ENCODE measurements at places on chromosomes 4 and X.

- no peak for DNase-seq
Measured at GRCh38 chrX:38066934-38067333, 60.6 kb downstream of the SYTL5 start.

GRCh38 chrX:27890611-27891010, 82.8 kb downstream of the MAGEB10 start:
- DNase-seq: no peak

DNA sequence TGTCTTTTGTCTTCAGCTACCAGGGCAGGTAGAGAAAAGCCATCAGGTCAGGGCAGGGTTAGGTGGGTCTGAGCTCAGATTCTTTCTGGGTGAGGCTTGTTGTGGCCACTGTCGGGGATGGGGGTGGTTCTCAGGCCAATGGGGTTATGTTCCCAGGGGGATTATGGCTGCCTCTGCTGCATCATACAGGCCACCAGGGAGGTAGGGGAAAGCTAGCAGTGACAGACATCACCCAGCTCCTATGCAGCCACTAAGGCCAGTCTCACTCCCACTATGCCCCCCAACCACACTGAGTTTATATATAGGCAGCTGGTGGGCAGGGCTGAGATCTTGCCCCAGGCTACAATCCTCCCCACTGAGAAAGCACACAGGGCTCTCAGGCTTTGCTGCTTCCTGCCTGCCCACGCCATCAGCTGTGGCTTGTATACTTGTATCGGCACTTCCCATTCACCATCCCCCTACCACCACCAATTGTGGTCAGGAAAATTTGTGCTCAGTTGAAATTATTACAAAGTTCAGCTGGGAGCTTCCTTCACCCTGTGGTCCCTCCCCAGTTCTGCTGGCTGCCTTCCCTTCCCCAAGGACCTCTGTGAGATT, 72.6 kb upstream of the PTPN13 start:
- no peak for DNase-seq

GRCh38 chr4:34258176-34258575, 1986.1 kb downstream of the ARAP2 start:
- no peak for DNase-seq

GRCh38 chrX:103716962-103717361, 6.3 kb downstream of the TMEM31 start:
- DNase-seq: no peak

- no peak for DNase-seq
Measured at GRCh38 chr4:86921608-86922252, 13.1 kb upstream of the AFF1 start.

DNA sequence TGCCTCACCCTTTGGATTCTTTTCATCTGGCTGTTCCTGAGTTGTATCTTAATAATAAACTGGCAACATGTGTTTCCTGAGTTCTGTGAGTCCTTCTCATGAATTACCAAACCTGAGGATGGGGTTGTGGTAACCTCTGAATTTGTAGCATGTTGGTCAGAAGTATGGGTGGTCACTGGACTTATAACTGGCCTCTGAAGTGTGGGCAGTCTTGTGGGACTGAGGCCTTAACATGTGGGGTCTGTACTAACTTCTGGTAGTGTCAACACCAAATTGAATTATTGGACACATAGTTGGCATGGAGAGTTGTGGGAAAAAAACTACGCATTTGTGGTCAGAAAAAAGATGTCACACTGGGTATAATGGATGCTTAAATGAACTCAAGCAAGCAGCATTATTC, 45.0 kb upstream of the TNIP3 start:
- no peak for DNase-seq

GRCh38 chr4:58507079-58507478, 1396.9 kb upstream of the IGFBP7 start:
- no peak for DNase-seq

- no peak for DNase-seq
Measured at GRCh38 chr4:86720508-86721068, 126.5 kb downstream of the PTPN13 start.

DNA sequence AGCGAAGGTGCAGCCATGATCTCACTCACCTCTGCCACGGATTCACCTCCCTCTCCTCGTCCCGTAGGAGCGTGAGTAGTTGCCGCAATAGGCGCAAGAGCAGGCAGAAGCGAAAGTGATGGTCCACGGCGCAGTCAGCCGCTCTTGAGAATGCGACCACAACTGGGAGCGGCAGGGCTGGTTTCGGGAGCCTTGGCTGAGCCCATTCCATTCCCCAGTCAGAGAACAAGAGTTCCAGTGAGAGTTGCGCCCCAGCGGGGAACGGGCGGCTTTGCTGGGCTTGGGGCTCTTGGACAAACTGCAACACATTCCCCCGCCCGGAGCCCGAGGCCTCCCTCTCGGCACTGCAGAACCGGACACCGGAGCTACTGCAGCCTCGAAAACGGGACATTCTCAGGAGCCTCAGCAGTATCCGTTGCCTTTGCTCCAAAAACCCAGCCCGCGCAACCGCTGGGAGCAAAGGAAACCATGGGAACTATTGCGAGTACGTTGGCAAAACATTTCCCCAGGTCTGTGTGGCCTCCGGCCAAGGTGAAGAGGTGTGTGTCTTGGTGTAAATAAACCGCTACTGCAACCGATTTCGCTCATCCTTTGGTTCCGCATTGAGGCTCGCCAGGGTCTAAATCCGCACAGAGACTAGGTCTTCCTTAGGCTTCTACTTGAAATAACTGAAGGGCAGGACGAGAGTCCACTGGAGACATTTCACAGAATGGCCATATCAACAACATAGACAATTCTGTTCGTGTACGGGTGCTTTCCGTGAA, 5.7 kb upstream of the ZBTB33 start:
- peak; percentile 24 for DNase-seq

DNA sequence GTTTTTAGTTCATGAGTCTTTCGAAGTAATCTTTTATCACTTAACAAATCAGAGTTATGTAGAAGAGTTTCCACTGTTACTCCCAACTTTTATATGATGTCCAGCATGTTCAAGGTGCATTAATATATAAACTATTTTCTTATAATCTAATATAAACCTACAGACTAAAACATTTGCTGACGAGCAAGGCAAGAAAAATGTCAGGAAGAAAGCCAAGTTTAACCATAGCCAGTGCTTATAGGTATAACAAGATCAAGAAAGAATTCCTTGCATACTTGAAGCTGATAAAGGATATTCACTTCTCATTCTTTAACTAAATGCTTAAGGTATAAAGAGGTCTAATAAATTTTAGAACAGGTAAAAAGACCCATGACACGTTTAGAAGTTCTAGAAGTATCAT, 167.7 kb downstream of the NPNT start:
- DNase-seq: no peak

DNA sequence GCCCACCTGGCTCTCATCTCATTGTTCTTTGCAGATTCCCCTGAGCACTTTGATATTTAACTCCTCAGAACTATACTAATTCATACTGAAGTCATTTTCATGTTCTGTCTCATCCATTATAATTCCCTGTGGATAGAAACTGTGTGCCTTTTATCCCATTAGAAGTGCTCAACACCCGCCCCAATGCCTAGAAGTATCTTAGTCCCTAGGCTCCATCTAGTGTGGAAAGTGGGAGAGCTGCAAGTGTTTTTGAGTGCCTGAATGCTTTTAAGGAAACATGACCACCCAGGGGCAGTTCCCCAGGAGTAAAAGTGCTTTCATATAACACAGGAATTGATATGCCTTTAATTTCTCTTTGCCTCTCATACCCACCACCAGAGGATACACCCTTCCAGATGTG, 117.0 kb downstream of the CHRDL1 start:
- DNase-seq: no peak

DNA sequence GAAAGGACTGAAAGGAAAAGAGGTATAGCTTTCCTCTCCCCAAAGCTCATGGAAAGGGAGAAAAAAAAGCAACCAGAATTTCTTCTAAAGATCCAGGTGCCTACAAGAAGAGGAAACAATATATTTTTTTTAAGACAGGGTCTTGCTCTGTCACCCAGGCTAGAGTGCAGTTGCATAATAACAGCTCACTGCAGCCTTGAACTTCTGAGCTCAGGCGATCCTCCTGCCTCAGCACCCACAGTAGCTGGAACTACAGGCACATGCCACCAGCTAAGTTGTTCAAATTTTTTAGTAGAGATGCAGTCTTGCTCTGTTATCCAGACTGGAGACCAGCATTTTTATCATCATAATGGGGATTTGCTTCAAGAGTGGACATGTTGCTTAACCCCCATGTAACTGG, 30.5 kb upstream of the BBS12 start:
- no peak for DNase-seq

DNA sequence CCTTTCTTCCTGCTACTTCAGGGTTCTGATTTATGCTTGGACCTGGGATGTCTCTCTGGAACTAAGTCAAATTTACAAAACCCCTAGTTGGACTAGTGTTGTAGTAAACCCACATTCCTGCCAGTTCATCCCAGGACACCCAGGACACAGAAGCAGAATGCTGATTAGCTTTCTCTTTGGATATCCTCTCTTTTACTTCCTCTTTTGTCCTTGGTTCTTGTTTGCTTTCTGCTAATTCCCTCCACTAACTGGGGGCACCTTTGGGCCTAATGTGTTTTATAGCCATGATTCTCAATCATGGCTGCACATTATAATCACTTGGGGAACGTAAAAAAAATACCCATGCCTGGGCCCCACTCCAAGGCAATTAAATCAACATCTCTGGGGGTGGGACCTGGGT, 42.5 kb downstream of the LANCL3 start:
- DNase-seq: no peak

DNA sequence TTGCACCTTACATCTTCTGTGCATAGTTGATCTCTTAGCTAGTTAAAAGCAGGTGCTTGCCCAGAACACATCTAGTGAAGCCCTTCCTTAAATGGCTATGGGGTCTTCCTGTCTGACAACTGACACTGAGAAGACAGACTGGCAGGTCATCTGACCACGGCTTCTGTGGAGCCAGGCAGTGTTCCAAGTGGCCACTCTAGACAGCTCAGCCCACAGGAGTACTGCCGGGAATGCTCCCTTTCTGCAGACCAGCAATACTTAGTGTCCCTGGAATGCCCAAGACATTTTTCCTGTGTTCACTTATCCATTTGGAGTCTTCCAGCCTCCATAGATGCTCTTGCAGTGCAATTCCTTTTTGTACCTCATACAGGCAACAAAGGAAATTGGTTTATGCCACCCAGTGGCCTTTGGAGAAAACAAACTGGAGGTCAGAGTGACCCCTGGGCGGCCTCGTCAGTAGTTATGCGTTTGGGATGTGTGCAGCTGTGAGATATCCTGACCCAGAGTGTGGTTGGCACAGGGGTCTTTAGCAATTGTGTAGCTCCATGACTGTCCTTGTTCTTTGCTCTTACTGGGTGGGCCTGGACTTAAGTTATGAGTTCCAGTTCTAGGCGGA, 335.5 kb downstream of the ARHGAP10 start:
- no peak for DNase-seq

- DNase-seq: no peak
Measured at GRCh38 chr4:158767451-158767850, 1.4 kb upstream of the FNIP2 start.

DNA sequence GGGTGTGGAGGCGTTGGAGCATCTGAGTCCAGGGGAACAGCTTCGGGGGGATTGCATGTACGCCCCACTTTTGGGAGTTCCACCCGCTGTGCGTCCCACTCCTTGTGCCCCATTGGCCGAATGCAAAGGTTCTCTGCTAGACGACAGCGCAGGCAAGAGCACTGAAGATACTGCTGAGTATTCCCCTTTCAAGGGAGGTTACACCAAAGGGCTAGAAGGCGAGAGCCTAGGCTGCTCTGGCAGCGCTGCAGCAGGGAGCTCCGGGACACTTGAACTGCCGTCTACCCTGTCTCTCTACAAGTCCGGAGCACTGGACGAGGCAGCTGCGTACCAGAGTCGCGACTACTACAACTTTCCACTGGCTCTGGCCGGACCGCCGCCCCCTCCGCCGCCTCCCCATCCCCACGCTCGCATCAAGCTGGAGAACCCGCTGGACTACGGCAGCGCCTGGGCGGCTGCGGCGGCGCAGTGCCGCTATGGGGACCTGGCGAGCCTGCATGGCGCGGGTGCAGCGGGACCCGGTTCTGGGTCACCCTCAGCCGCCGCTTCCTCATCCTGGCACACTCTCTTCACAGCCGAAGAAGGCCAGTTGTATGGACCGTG, 2.2 kb downstream of the AR start:
- no peak for DNase-seq

GRCh38 chrX:9997524-9997923, 30.4 kb downstream of the CLDN34 start:
- no peak for DNase-seq

GRCh38 chr4:111510535-111510934, 634.7 kb upstream of the FAM241A start:
- no peak for DNase-seq

GRCh38 chr4:5409237-5409636, 299.1 kb downstream of the EVC2 start:
- no peak for DNase-seq

DNA sequence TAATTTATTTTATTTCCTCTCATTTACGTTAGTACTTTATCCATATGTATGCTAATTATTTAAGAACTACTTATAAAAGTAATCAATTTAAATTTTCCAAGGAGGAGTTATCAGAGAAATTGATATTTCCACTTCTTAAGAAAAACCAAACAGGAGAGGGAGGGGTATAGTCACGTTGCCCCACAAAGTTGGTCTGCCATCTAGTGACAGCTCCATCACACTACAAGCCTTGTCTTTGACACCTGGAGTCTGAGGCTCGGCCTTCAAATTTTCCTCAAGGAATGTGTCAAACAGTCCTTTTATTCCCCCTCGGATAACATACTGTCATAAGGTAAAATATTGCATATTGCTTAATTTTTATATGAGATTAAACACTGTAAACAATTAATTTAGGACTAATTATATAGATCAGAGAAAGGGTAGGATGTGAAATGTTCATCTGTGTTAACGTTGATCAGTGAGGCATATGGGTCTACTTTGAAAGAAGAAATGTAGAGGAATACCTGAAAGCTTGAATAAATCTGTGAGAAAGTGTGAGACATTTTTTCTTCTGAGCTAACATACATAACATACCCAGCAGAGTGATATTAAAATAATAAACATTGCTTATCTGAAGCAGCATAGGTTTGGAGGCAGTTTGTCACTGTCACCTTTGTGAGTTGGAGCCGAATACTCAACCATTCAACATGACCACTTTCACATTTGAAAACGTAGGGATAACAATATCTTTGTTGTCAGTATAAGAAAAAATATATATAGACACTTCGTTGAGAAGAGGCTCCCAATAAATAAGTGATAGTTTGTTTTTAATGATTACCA, 114.4 kb downstream of the GLRA3 start:
- no peak for DNase-seq

GRCh38 chr4:48252313-48252712, 17.3 kb downstream of the TEC start:
- no peak for DNase-seq

GRCh38 chrX:23436875-23437274, 102.2 kb downstream of the PTCHD1 start:
- no peak for DNase-seq

DNA sequence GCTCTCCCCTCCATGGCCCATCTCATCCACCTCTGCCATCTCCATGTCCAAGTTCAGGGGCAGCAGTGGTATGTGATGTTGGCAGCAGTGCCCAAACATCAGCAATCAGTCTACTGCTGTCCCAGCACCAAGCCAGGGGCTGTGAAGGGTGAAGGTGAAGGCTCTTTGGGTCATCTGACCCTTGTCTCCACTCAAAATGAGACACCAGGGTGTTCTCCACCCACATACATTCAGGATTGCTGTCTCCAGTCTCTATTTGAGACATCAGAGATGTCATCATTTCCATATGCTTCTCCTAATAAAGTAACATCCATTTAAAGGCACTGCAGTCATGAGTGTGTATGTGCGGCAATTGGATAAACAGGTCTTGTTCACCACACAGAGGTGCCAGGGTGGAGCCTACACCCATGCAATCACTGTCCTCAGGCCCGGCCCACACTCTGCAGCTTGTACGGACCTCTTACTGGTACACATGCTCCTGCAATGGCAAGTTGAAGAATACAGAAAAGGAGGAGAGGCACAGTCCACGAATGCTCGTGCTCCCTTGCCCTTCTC, 22.2 kb downstream of the MAML3 start:
- DNase-seq: no peak

Measured in T-helper 9 cell (primary cell).